ENCODE measurements at places on chromosomes 2 and 18. TPM values are rescaled to one million over a fixed set of nuclear protein-coding genes. Genes with fewer than 3 reads are reported as not detected.

The INPP5D gene
- not detected for total RNA-seq

The ASB18 gene
- total RNA-seq, result not detected

The BMP10 gene
- not detected for total RNA-seq

The IFIH1 gene
- 70.9 TPM for total RNA-seq

The ALK gene
- 0.37 TPM for total RNA-seq

The NTSR2 gene
- total RNA-seq, result not detected

The CHRND gene
- total RNA-seq, result not detected

The C18orf54 gene
- total RNA-seq, result 8.5 TPM

- DNase-seq, result peak; percentile 90
Observed at GRCh38 chr2:234335661-234336228, 161.1 kb downstream of the ARL4C start.

DNA sequence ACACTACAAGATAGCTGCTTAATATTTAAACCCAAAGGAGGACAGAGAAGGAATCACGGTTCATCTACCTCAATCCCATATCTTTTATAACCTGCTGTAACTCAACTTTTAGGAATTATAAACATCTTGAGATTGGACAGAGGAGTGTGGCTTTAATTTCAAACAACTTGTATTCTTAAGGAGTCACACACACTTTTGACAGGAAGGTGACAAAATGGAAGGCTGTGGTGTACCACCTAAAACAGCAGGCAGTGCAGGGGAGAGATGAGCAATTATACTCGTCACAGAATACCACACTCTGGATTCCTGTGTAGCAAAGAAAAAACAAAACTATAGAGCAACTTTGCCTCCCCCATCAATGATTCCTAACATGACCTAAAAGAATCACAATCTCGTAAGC is 194.8 kb downstream of the ZEB2 start:
- DNase-seq, result peak; percentile 77

DNA sequence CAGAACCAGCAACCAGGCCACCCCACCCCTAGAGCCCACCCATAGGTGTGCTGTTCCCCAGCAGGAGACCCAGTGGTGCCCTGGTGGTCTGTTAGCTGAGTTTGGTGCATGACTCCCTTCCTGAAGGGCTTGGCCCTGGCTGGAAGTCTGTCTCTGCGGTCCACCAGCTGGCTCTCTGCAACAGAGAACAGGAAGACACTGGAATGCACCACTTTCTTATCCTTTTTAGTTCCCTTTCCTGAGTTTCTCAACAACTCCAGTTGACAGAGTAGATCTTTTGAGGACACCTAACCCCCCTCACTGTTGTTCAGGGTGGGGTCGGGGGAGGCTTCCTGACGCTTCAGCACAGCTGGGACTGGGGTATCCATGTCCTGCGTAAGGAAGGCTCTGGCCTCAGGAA is 11.9 kb upstream of the RPL37A start:
- no peak for DNase-seq

- no peak for DNase-seq
Observed at GRCh38 chr18:50949185-50949584, 18.7 kb upstream of the ELAC1 start.

- no peak for DNase-seq
Observed at GRCh38 chr2:46438794-46439193, 40.6 kb upstream of the TMEM247 start.

DNA sequence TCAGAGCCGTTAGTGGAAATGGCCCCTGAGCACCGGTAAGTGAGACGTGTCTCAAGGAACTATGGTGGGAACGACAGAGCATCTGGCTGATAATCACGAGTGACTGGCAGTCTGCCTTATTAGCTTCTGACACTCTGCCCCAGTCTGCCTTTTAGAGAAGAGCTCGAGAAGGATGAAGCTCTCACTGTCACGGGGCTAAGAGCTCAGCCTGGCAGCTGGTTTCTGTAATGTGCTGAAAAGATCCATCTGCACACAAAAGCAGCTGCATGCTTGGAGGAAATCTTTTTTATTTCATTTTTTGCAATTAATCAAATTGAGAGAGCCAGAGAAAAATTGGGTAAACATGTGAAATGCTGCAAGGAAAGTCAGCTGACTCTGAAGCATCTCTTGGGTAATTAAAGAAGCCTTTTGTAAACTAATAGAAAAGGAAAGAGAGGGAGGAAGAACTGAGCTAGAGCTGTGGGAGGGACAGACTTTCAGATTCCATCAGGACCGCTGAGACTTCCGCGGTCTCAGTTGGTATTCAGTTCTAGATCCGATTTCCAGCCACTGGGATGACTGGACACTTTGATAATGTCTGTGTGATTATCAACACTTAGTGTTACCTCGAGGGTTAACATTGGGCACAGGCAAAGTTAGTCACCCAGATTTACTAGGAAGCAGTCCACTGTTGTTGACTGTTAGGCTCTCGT is 24.4 kb downstream of the MBP start:
- peak; percentile 85 for DNase-seq

DNA sequence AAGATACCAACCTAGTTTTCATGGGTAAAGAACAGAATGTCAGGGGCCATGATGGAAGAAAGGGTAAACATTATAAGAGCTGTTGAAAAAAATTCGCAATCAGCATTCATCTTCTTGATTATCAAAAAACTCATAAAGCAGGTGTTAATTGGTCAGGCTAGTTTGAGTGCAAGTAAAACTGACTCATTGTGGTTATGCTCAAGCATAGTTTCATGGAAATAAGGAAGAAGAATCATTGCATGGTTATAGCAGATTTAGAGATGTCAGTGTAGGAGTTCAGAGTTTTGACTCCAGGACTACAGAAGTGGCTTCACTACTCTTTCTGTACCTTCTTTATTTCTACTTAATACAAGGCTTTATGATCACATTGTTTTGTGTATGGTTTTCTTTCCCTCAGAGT is 26.9 kb upstream of the CDH19 start:
- DNase-seq, result no peak

DNA sequence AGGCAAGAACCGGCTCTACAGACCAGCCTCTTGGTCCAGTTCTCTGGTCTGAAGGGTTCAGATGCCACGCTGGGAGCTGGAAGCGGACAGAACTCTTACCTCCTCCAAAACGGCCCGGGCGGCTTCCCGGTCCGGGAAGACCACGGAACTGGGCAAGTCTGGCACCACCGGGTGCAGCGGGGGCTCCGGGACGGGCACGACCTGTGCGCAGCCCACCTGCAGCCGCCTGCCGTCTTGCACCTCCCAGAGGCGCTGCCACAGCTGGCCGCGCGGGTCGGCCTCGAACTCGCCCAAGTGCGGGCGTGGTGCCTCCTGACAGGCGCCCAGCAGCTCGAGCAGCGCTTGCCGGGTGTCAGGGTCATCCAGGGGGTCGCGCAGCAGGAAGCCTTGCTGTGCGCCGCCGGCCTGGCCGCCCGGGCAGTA is 773 bp downstream of the CMPK2 start:
- DNase-seq, result no peak

DNA sequence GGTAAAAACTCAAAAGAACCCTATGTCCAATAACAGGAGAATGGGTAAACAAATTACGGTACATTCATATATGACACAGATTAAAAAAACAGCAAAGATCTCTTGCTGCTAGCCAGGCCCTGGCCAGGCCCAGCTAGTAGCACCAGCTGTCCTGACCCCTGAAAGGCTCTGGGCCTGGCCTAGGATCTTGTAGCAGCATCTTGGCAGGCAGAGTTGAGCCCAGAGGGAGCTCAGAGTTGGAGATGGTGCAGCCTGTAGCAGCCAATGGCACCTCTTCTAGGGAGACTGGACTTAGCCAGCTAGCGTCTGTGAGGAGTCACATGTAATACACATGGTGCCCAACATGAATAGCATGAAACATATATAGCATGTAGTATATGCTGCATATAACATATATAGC is 69.1 kb downstream of the HS6ST1 start:
- no peak for DNase-seq

DNA sequence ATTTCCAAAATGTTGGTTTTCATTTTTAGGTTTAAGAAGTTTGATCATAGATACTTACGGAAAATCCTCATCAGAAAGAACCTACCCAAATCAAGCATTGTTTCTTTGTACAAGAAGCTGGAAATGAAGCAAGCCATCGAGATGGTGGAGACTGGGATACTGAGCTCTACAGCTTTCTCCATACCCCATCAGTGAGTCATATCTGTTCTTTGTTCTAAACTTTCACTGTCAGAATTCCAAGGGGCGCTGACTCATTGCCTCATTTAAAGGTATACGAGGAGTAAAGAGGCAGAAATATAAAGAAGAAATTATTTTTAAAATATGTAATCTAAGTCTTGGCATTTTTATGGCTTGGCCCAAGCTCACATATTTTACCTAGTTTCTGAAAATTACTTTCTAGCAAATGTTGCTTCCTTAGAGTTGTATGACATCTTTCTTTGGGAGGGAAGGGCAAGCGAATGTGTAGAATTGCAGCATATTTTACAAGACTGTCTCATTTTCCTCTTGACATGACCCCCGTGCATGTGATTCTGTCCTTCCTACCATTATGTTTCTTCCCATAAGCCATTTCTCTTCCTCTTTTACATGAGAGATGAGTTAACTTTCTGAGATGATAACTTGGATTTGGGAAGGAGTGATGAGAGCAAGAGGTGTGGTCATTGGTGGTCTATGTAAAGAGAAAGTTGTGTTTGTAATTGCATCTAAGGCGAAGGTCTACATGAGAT is 41.2 kb downstream of the SLC9A4 start:
- DNase-seq, result peak; percentile 85

DNA sequence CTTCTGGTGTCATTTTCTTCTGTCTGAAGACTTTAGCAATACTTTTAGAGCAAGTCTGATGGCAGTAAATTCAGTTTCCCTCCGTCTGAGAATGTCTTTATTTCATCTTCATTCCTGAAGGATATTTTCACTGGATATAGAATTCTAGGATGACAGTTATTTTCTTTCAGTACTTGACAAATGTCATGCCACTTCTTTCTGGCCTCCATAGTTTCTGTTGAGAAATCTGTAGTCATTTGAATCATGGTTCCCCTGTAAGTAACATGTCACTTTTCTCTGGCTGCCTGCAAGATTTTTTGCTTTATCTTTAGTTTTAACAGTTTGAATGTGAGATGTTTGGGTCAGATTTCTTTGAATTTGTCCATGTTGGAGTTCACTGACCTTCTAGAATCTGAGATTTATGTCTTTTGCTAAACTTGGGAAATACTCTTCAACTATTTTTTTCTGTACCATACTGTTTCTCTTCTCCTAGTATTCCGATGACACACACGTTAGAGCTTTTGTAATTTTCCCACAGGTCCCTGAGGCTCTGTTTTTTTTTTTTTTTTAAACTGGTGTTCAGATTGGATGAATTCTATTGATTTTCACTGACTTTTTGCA is 30.2 kb downstream of the RMND5A start:
- peak; percentile 15 for DNase-seq

DNA sequence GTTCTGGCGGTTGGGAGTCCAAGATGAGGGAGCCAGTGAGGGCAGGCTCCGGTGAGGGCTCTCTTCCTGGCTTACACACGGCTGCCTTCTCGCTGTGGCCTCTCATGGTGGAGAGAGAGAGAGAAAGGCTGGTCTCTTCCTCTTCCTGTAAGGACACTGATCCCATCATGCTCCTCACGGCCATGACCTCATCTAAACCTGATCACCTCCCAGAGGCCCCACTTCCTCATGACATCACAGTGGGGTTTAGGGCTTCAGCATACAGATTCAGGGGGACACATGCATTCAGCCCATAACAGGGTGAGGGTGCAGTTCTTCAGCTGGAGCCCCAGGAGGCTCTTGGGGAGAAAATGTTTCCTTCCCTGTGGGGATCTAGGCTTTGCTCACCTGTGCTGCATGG is 29.2 kb downstream of the AGAP1 start:
- DNase-seq, result no peak

- DNase-seq, result no peak
Observed at GRCh38 chr2:48540237-48540935, 10.4 kb downstream of the STON1 start.

DNA sequence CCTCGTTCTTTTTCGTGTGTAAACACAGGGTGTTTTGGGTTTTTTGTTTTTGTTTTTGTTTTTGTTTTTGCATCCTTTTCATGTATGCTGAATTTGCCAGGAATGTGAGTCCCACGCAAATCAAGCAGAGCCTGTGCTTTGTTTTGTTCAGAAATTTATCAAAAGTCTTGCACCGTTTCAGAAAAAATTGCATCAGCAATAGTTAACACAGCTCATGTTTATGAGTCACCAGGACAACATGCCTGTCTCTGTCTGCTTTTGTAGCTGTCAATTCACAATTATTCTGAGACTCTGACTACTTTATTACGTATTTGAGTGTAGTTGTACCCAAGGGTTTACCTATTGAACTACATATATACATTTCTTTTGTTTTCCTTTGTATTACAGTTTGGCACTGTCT is 38.3 kb downstream of the MRPL44 start:
- peak; percentile 42 for DNase-seq

GRCh38 chr18:51802569-51803428 is 537.2 kb upstream of the DCC start:
- no peak for DNase-seq

DNA sequence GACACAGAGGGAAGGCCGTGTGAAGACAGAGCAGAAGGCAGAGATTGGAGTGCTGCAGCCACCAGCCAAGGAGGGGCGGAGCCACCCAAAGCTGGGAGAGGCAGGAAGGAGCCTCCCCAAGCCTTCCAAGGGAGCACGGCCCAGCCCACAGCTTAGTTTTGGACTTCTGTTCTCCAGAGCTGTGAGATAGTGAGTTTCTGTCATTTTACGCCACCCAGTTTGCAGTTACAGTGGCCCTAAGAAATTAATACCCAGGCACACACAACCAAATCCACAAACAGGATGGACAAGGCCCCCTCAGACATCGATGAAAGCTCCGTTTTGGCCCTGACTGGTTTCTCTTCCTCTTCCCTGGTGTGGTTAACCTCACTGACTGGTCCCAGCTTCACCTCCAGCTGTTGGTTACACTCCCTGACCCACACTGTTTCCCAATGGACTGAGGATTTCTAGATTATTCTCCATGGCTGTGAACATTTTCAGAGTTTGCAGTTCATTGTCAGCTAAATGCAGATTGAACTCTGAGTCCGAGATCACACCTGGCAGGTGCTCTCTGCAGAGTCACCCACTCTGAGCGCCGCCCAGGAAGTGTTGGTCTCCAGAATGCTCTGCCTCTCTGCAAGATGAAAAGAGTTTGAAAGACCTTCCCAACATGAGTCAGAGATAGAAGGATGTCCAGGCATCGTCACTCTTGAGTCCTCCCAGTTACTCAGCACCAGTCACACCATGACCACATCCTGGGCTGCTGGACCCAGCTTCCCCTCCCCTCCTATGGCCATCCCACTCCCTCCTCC is 100.2 kb downstream of the TWIST2 start:
- peak; percentile 88 for DNase-seq

DNA sequence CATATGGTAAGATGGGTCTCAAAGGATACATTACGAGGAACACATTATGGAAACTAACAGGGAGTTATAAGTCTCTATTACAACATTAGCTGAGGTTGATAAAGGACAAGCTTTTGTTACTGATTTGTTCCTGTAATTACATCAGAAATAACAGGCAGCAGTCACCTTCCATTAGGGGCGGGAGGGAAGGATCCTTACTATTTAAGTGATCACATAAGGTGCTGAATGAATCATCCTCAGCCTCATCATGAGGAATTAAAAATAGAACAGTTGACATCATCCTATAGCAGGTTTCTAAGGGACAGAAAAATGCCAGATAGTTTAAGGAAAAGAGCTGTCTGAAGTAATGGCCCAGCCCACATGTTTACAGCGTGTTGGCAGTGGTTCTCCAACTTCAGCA is 86.9 kb upstream of the MGAT5 start:
- DNase-seq, result peak; percentile 26
